A549 treated with AZD2906 at 1 μM for 4 hours (cell line): ENCODE measurements at places on chromosomes 12 and 14. TPM values are rescaled to one million over a fixed set of nuclear protein-coding genes. Genes with fewer than 3 reads are reported as not detected.

Gene CLEC9A
- not detected in 5 replicates for total RNA-seq

Gene BIN2
- 0.08 to 0.17 TPM (median 0.13 TPM) in 5 replicates for total RNA-seq

Gene MIPOL1
- 1.6 to 2.9 TPM (median 2.2 TPM) in 5 replicates for total RNA-seq

Gene TMTC3
- 8.0 to 14.1 TPM (median 10.0 TPM) in 5 replicates for total RNA-seq

Gene SHMT2
- total RNA-seq, result 118 to 144 TPM (median 127 TPM) in 5 replicates

Gene MGAT4C
- total RNA-seq, result 0.02 to 0.06 TPM (median 0.05 TPM) in 3 of 5 replicates, not detected in the others

Gene SRP54
- 54.8 to 71.4 TPM (median 56.4 TPM) in 5 replicates for total RNA-seq

Gene ACOT6
- not detected in 5 replicates for total RNA-seq

Gene VIPAS39
- 12.2 to 14.7 TPM (median 13.5 TPM) in 5 replicates for total RNA-seq

Gene SIX1
- 5.7 to 7.5 TPM (median 6.9 TPM) in 5 replicates for total RNA-seq

Gene ST8SIA1
- total RNA-seq, result 0.06 to 0.07 TPM in 2 of 5 replicates, not detected in the others

Gene DPY19L2
- 1.1 to 2.2 TPM (median 1.3 TPM) in 5 replicates for total RNA-seq

Gene PLEKHA5
- total RNA-seq, result 5.7 to 8.9 TPM (median 7.0 TPM) in 5 replicates

Gene GUCY2C
- total RNA-seq, result 0.02 to 0.03 TPM in 2 of 5 replicates, not detected in the others

Gene P2RX7
- total RNA-seq, result not detected in 5 replicates

Gene KRT5
- 0.52 to 0.72 TPM (median 0.62 TPM) in 5 replicates for total RNA-seq

Gene SLC5A8
- not detected in 5 replicates for total RNA-seq
